Small intestine (tissue), 16 donors: ENCODE measurements at places on chromosomes 7 and 10. TPM values are rescaled to one million over a fixed set of nuclear protein-coding genes. Genes with fewer than 3 reads are reported as not detected.

MLXIPL gene
- polyA plus RNA-seq: 119 TPM

HYAL4 gene
- polyA plus RNA-seq: not detected

GRCh38 chr7:50661345-50662040 lies 96.3 kb upstream of the DDC start:
- H3K36me3 ChIP-seq: peaks cover 38% of the 10 kb centered on the region
- peak; percentile 14 for DNase-seq
- H3K4me3 ChIP-seq: no peak overlapping the region
- H3K27ac ChIP-seq: no peak overlapping the region

DNA sequence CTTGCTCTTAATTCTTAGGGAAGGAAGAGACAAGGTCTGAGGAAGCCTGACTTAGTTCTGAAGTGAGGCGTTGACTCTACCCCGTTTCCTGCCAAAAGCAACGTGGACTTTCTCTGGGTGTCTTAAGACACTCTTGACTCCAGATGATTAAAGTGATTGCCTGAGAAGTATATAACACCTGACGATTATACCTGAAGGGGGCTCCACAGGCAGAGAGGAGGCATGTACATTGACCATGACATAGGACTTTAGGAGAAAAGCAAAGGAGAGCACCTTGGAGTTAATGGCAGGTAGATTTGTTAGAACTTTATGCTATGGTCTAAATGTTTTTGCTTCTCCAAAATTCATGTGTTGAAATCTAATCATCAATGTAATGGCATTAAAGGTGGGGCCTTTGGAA lies 15.9 kb downstream of the ITGB8 start:
- no peak for DNase-seq
- H3K36me3 ChIP-seq: no peaks in the 10 kb centered on the region
- H3K27me3 ChIP-seq: no peaks in the 10 kb centered on the region
- H3K27ac ChIP-seq: no peak overlapping the region
- H3K4me3 ChIP-seq: no peak overlapping the region

DNA sequence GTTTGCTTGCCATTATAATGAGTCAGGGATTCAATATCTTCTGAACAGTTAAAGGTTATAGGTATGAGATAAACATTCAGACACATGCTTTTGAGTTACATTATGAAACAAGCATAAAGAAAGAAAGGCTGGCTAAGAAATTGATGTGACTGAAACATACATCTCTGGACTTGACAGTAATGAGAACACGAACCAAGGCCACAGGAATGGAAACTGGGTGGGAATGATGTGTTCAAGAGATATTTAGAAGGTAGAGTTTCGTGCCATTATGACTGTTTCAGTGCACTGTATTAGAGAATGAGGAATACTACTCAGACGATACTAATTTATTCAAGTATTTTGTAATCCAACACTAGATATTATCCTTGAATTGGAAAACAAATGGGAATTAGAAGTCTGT lies 332.1 kb upstream of the MAGI2 start:
- no peaks in the 10 kb centered on the region for H3K27me3 ChIP-seq
- no peaks in the 10 kb centered on the region for H3K4me1 ChIP-seq
- no peaks in the 10 kb centered on the region for H3K36me3 ChIP-seq
- H3K27ac ChIP-seq: no peak overlapping the region

DNA sequence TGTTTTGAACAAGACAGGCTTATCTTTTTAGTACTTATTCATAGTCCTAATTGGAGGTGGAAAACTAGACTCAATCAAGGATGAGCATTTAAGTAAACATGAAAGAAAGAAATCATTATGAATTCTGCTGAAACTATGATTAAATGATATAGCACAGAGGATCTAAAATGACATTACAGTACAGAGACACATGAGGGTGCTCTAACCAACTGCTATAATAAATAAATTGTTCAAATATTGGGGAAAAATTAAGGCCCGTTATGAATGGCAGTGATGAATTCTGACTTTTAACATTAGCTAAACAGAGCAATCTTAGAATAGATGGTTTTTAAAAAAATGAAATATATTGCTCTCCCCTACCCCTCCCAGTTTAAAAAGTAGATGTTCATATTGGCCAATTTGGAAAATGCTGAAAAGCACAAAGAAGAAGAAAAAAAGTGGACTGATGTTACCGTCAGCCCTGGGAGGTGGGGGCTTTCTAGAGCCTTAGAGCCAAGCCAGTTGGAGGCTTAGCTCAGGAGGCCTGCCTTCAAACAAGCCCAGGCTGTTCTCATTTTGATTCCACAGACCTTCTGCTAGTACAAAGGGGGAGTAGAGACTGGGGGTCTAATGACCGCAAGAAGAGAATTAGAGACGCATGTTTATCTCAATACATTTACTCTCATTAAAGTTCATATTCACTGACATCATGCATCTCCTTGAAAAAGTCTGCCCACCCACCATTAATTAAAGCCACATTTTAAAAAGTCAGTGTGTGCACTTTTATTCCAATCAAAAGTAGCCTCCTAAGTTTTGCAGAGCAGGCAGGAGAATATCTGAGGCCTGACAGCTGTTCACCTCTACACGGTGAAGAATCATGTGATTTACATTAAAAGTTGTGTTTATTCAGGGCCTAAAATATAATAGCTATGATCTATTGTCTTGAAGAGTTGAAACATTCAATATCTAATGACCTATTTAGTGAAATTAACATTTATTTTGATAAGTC lies 10.0 kb downstream of the WNT2 start:
- H3K4me1 ChIP-seq: no peaks in the 10 kb centered on the region
- H3K27me3 ChIP-seq: no peaks in the 10 kb centered on the region
- no peak overlapping the region for H3K4me3 ChIP-seq
